T-helper 17 cell (primary cell): ENCODE measurements at places on chromosomes 6 and 20. TPM values are rescaled to one million over a fixed set of nuclear protein-coding genes. Genes with fewer than 3 reads are reported as not detected.

DNA sequence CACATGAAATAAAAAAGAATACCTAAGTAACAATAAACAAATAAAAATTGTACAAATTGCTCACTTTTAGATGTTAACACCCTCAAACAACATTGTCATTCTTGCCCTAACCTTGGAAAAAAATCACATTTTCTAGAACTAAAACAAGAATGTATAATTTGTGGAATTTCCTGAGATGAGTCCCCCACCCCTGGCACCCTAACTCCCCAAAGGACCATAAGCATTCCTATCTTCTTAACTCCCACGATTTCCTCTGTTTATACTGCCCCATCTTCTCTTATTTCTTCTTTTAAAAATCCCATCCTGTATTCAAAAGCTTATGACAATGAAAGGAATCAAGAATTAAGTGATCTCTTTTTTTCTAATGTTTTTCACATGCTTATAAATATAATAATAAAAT is 70.9 kb downstream of the IBTK start:
- no peak for DNase-seq
- H3K27me3 ChIP-seq = no peaks in the 10 kb centered on the region
- peaks cover 19% of the 10 kb centered on the region for H3K36me3 ChIP-seq
- peaks cover 9% of the 10 kb centered on the region for H3K4me1 ChIP-seq
- no peak overlapping the region for H3K4me3 ChIP-seq

DNA sequence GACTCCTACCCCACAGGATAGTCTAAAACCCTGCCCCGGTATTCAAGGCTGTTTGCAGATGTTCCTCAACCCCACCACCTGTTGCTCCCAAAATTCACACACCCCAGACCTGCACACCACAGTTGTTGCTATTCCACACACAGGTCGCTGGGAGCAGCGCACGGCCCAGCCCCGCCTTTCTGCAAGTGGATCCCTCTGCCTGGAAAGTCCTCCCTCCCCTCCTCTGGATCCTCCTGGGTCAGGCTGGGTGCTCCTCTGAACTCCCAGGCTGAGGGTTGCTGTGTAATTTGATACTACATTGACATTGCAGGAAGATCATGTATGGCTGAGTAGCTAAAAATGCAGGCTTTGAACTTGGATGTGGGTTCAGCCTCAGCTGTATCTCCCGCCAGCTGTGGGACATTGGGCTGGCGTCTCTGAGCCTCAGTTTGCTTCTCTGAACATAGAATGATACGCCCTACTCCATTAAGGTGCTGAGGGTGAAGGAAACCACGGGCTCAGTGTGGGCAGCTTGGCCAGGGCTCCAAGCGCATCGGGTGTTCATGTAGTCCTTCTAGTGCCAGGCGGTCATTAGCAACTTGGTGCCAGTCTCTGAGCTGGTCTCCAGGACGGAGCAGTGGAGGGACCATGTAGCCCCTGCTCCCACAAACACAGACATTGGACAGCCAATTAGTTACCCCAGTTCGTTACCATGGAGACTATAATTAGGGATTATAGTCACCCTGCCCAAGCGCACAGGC is 13.9 kb upstream of the CCN5 start:
- no peak for DNase-seq
- no peak overlapping the region for H3K27ac ChIP-seq
- H3K27me3 ChIP-seq = peaks cover 19% of the 10 kb centered on the region
- H3K36me3 ChIP-seq = peaks cover 3% of the 10 kb centered on the region

The MDFI gene
- total RNA-seq = not detected

The CST11 gene
- not detected for total RNA-seq

The PRL gene
- total RNA-seq = not detected
